Activated CD8-positive, alpha-beta memory T cell treated with anti-CD3 and anti-CD28 coated beads for 4 hours (primary cell): ENCODE measurements at places on chromosomes 5 and 9.

GRCh38 chr9:107548298-107549142 is 59.0 kb upstream of the KLF4 start:
- no peak for DNase-seq

- no peak for DNase-seq
Observed at GRCh38 chr9:15927161-15927560, 374.3 kb downstream of the CCDC171 start.

DNA sequence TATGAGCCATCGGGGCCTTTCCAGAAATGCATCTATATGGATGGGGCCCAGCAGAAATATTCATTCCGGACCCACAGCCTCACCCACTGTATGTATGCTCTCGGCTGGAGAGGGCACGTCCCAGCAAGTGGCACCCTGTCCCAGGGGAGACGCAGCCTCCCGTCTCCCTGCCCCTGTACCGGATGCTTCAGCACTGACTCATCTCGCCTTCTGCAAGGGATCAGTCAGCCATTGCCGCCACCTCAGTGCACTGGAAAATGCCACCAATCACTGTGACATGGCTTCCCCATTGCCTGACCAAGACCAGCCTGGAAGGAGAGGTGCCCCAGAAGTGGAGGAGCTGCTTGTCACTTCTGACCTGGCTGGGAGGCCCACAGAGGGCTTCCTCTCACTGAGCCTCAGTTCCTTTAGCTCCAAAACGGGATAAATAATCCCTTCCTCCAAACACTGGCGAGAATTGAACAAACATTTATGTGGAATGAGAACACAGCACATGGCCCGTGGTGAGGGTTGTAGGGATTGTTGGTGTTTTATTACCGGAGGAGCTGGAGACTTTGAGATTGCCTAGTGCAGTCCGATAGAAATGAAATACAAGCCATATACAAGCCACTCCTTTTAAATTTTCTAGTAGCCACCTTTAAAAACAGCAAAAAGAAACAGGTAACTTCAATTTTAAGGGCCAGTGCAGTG is 43.9 kb upstream of the ORM1 start:
- no peak for DNase-seq

- no peak for DNase-seq
Observed at GRCh38 chr9:17556255-17556654, 22.6 kb upstream of the SH3GL2 start.

DNA sequence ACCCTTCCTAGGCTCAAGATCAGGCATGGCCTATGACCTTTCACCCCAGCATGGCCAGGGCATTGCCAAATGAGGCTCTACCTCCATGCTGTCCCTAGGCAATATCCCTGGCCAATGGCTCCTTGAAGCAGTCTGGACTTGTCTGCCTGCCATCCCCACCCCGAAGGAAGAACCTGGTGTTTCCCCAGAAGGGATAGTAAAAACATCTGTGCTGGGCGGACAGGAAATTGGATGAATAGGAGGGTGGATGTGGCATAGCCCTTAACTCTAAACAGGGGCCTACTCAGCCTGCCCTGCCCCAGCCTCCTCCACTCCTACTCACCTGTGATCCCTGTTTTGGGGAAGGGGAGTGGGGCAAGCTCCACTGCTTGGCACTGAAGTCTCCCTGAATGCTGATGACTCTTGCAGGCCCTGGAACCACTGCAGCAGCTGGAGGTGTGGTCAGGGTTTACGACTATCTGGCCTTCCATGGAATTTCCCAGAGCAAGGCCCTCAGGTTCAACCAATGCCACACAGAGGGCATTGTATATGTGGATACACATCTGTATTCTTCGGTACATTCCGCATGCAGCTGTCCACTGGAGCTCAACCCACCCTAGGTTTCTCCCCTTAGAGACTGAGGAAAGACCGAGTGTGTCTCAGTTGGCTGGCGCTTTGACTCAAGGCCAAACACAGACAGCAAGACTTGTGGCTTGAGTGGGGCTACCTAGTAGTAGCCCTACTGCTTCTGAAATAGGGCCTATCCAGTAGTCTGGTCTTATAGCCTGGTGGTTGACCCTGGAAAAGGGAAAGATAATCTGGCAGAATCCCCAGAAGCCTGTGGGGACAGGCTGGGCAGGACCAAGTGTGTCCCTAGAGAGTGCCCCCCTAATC is 6.4 kb upstream of the P4HA2 start:
- DNase-seq: no peak

- no peak for DNase-seq
Observed at GRCh38 chr5:19928562-19929421, 59.2 kb downstream of the CDH18 start.

DNA sequence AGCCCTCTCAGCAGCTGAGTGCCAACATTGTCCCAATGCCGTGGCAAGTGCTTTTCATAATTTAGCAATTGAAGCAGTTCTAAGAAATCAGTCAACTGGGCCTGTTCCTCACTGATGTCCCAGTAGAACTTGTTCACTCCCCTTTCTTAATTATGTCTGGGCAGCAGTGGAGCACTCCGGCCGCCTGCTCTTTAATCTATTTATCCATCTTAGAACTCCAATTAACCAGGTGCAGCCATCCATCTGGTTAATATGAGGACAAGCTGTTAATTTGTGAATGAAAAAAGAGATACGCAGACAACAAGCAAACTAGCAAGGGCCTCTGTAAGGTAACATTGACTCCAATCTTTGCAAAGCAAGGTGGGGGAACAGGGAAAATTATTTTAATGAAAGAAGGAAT is 39.4 kb downstream of the MAT2B start:
- no peak for DNase-seq

GRCh38 chr5:89204756-89205155 is 321.8 kb upstream of the MEF2C start:
- DNase-seq: no peak

- no peak for DNase-seq
Observed at GRCh38 chr9:5817862-5818261, 15.1 kb downstream of the ERMP1 start.

GRCh38 chr9:109914280-109915027 is 134.5 kb downstream of the PALM2AKAP2 start:
- DNase-seq: no peak

DNA sequence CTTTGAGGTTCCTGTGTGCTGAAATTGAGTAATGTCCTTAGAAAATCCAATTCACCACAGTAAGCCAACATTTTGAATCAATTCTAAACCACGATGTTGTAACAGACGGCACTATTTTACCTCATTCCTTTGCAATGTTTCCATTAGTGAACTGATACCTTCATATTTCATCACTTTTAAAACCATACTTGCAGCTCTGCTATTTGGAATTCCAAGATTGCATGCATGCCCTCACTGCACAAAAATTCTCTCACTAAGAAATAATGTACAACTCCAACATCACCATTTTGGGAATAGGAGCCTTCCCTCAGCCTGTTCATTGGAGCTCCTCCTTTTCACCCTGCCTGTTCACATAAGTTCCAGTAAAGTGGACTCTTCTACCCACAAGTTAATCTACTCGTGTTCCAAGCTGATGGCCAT is 74.8 kb upstream of the TGFBR1 start:
- no peak for DNase-seq

DNA sequence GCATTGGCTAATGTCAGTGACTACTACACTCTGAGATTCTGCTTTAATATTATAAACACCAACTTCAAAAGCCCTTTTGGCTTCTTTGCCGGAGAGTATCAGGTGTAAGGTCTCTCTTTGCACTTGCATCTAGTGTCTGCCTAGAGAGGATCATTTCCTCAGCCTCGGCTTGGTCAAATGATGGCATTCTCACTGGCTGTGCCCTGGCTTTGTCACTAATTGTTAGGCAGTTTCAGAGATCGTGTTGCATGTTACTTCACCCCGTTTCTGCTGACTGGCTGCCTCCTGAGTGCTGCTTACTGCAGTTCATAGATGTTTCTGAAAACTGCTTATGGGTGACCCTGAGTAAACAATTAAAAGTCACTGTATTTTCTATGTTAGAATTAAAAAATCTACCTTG is 48.8 kb downstream of the SLC1A3 start:
- no peak for DNase-seq

- no peak for DNase-seq
Observed at GRCh38 chr9:92308893-92309292, 15.4 kb upstream of the IARS1 start.

DNA sequence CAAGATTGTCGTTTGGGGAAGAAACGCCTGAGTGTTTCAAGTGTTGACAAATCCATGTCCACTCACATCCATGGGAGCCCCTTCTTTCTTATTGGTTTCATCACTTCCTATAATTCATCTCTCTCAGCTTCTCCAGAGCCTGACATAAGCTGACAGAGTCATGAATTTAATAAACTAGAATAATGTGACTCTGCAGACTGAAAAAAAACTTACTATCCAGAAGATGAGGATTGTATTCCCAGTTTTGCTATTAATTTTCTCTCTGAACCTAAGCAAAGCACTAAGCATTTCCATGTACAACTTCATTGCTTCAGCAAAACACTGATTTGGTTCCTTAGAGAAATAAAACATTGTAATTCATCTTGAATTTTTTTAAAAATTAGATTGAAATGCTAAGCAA is 691.8 kb downstream of the MTRR start:
- no peak for DNase-seq

DNA sequence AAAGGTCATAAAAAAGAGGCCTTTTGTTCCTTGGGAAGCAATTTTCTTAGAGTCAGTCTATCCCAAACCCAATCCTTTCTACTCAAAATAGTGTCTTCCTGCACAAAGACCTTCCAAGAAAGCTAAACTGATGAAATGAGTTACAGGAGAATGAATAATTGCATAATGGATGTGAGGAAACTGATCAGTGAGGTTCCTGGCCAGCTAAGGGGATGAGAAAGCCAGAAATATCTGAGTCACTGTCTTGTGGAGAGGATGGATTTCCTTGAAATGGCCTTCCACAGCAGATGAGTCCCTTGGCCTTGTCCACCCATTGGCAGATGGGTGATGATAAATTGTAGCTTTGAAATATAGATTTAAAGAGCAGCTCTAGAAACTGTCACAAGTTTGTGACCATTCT is 756.1 kb downstream of the DNAH5 start:
- no peak for DNase-seq

DNA sequence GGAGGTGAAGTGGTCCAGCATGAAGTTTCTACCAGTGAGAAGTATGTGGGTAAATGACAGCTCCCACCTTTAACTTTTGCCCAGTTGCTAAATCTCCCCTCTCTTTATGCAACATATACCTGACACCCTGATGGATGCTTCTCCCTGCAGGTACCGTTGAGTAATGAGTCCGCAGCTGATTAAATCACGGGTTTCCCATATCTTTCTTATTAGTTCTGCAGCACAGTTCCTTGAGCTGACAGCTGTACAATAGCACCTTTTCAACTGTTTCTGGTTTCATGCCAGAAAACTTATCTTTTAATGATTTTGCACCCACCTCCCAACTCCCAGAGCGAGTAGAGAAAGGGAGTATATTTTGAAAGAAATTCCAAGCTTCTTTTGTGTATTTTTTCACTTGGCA is 161.0 kb upstream of the TUT7 start:
- DNase-seq: no peak

DNA sequence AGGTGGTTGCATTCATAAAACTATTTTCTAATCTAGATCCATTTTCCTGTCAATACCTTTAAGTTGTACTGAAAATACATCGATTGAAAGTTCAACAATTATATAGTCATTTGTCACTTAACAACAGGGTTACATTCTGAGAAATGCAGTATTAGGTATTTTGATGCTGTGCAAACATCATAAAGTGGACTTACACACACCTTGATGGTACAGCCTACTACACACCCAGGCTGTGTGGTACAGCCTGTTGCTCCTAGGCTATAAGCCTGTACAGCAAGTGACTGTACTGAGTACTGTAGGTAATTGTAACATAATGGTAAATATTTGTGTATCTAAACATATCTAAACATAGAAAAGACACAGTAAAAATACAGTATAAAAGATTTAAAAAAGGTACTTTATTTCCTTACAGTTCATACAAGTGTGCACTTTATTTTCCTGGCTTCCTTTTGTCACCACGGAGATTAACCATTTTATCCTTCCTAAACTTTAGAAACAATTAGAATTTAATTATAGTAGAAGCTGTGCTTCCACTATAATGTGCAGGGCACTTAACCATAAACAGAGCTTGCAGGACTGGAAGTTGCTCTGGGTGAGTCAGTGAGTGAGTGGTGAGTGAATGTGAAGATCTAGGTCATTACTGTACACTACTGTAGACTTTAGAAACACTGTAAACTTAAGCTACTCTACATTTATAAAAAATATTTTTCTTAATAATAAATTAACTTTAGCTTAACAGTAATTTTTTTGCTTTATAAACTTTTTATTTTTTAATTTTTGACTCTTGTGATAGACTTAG is 42.9 kb upstream of the MEF2C start:
- DNase-seq: no peak

- no peak for DNase-seq
Observed at GRCh38 chr5:121399879-121400278, 451.8 kb upstream of the FTMT start.

- DNase-seq: no peak
Observed at GRCh38 chr5:135135530-135136226, 101.7 kb upstream of the PITX1 start.
